Thymus (tissue), 14 donors: ENCODE measurements at places on chromosomes 3 and 15.

DNA sequence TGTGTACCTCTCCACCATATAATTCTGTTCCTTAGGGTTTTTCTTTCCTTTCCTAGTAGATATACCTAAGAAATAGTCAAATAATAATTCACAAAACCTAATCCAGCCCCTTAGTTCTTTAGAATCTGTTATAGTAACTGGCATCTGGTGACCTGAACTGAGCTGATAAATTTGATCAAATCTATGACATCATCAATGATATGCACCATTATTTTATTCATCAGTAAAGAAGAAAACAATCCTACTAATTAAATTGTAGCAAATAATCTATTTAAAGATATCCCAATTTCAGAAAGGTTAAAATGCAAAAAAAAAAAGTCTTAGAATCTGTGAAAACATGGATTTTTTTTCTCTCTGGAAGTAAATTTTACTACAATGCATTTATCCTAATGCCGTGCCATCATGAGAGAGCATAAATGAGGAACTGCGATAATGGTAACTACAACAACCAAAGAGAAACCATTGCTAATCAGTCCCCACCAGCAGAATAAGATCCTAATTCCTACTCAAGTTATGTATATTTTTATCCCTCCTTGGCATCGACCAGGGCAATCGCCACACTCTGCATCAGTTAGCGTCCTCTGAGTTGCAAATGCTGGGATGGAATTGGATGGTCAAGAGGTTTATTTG lies 6.6 kb upstream of the MNS1 start:
- DNase-seq: no peak

DNA sequence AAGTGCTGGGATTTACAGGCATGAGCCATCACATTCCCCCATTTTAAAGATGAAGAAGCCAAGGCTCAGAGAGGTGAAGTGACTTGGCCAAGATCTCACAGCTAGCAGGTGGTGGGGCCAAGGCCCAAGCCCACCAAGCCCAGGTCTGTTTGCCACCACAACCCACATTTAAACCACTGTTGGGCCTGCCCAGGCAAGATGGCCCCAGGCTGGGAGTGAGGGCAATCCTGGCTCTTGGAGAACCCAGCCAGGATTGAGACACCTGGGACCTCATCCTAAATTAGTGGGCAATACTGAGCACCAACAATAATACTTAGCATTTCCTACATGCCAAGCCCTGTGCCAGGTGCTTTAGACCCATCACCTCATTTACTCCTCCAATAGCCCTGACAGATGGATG lies 6.9 kb downstream of the IGDCC3 start:
- no peak for DNase-seq

- no peak for DNase-seq
Measured at GRCh38 chr3:11246663-11246970, 25.6 kb upstream of the ATG7 start.

- DNase-seq: no peak
Measured at GRCh38 chr3:63333815-63334214, 55.7 kb downstream of the SYNPR start.

DNA sequence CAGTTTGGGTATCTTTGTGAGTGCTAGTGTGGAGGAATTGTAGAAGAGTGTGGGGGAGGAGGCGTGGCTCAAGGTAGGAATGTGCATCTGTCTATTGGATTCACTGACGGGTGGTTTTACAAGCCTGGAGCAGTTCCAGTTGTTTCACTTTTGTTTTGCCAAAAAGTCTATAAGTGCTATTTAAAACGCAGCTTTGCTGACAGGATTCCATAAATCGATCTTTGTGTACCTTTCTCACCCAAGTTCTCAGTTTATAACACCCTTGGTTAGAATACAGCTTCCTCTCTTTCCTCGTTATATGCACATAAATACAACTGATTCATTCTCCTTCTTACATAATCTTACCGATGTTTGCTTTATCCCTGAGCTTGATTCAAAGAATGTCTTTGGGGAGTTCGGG lies 123.2 kb upstream of the UBE2E2 start:
- DNase-seq: no peak
